ENCODE measurements at places on chromosomes 12 and 14.

GRCh38 chr12:122851820-122852219 is 16.6 kb downstream of the HIP1R start:
- DNase-seq = peak; percentile 86

GRCh38 chr14:68918612-68919011 is 60.5 kb downstream of the ACTN1 start:
- DNase-seq = no peak

DNA sequence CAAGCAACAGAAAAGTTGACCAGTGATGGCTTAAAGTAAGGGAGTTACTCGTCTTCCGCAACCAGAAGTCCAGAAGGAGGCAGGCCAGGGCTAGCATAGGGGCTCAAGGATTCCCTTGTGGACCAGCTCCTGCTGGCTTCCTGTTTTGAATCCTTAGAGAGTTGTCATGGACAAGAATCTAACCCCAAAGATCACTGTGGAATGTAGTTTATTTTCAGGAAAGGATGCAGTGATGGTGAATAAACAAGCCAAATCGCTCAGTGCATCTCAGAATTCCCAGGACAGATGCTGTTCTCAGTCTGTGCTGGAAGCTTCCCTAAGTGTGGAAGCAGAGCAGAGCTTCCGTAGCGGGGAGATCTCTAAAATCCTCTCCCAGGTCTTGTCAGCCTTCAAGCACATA is 311.3 kb downstream of the C12orf75 start:
- no peak for DNase-seq

DNA sequence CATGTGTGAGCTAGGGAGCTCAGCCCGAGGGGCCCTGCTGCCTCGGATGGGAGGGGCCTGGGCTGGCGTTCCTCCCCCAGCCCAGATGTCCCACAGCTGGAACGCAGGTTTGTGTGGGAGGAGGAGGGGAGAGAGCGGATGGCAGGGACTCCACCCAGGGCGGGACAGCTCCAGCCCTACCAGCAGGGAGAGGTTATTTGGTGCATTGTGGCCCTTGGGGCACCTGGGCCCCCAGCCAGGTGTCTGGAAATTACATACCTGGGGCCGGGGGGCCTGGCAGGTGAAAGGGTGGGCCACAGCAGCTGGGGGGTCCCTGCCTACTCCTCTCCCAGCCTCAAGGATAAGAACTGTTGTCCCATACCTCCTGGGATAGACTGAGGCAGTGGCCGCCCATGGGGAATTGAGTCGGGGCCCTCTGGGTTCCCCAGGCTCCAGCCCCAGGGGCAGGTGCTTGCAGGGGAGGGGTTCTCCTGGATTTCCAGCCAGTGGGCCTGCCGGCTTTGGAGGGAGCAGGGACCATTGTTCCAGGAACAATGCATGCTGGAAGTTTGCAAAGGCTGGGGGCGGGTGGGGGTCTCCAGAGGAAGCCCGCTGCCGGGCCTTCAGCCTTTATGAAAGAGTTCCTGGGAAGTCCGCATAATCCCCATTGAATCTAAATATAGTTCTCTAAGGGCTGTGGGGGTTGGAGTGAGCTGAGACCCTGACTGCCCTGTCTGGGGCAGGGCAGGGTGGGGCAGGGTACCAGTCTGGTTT is 1.2 kb downstream of the KIF26A start:
- DNase-seq = no peak

DNA sequence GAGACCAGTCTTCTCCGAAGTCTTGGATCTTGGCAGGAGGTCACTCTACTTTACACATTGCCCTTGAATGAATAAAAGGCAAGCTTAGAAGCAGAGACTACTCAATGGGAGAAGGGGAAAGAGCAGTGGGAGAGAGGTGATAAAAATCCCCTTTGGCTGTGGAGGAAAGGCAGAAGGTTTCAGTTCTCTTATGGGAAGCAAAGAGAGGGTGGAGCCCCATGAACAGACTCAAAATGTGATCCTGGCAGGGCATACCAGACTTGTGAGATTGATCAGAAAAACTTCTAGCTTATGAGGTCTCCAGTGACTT is 49.6 kb upstream of the HECTD1 start:
- DNase-seq = no peak

GRCh38 chr14:99511421-99512109 is 30.4 kb downstream of the CCNK start:
- no peak for DNase-seq

GRCh38 chr12:10218021-10218420 is 5.3 kb downstream of the GABARAPL1 start:
- DNase-seq = no peak

- DNase-seq = no peak
Observed at GRCh38 chr12:95470300-95470699, 3.7 kb upstream of the METAP2 start.

DNA sequence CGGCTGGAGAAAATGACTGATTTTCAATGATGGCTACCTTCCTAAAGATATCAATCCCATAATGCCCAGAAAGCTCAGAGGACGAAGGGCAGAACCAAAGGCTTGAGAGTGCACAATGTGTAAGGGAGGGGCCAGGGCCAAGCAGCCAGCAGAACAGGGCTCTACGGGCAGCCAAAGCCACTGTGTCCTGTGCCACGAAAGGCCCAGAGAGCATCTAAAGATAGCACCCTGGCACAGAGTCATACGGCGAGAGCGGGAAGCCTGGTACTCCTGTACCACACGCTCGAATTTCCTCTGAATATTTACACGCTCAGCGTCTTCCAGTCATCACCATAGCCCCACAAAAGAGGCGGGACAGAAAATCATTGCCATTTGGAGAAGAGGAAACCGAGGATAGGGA is 39.5 kb downstream of the PRMT8 start:
- DNase-seq = no peak

DNA sequence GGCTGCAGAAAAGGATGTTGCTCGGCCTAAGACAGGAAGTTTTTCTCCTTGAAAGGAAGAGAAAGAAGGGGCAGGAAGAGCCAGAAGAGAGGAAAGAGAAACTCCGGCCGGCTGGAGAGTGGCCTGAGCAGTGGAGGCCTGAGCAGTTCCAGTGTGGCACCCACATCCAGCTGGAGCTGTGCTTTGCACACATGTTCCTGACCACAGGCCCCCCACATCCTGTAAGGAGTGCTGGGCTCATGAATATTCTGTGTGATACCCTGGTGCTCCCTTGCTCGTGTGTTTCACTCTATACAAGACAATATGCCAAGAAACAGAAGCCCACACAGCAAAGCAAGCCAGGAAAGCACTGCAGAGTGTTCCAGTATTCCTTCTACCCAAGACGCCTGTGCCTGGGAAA is 27.1 kb downstream of the POLE start:
- no peak for DNase-seq

- DNase-seq = peak; percentile 38
Observed at GRCh38 chr12:94458877-94459727, 565 bp downstream of the CEP83 start.

DNA sequence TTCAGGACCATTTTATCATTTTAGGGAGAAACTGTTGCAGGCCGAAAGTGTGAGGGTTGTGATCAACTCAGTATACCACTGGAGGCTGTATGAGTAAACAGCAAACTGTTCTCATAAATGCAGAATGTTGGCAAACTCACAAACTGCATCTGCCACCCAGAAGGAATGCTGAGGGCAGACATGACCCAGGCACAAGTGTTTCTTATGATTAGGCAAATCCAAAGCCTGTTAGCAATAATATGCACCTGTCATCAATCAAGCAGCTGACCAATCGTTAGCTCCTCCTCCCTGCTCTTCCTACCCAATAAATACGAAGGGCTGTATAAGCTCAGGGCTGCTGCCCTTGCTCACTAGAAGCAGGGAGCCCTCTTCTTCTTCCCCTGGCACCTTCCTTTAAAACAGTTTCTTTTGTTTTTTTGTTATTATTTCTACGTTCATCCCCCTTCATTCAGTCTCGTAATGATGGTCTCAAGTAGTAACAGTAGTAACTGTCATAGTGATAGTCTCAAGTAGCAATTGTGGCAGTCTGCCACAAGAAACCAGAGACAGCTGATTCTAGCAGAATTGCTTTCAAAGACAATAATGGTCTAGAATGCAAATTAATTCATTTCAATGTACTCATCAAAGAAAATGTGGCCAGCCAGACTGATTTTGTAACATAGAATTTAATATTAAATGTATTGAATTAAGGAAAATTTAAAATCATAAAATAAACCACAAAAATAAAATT is 15.2 kb upstream of the CCDC175 start:
- no peak for DNase-seq

GRCh38 chr12:98997899-98998298 is 352.8 kb downstream of the APAF1 start:
- no peak for DNase-seq

GRCh38 chr14:69483765-69484443 is 624 bp upstream of the PLEKHD1 start:
- peak; percentile 16 for DNase-seq

DNA sequence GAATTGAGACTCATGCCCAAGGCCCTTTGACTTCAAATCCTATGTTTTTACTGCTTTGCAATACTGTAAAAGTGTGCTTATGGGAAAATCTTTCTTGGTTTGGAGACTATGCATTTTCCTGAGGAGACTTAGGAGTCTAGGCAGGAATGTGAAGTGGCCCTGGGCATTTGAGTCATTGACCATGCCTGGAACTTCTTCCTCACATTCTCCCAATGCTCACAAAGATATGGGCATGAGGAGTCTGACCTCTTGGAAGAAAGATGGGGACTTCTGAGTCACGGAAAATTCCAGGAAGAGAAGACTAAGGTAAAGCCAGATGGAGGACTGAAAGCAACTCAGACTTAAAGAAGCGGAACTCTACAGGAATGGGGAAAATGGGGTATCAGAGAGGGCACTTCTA is 38.2 kb upstream of the ZNF641 start:
- peak; percentile 36 for DNase-seq

DNA sequence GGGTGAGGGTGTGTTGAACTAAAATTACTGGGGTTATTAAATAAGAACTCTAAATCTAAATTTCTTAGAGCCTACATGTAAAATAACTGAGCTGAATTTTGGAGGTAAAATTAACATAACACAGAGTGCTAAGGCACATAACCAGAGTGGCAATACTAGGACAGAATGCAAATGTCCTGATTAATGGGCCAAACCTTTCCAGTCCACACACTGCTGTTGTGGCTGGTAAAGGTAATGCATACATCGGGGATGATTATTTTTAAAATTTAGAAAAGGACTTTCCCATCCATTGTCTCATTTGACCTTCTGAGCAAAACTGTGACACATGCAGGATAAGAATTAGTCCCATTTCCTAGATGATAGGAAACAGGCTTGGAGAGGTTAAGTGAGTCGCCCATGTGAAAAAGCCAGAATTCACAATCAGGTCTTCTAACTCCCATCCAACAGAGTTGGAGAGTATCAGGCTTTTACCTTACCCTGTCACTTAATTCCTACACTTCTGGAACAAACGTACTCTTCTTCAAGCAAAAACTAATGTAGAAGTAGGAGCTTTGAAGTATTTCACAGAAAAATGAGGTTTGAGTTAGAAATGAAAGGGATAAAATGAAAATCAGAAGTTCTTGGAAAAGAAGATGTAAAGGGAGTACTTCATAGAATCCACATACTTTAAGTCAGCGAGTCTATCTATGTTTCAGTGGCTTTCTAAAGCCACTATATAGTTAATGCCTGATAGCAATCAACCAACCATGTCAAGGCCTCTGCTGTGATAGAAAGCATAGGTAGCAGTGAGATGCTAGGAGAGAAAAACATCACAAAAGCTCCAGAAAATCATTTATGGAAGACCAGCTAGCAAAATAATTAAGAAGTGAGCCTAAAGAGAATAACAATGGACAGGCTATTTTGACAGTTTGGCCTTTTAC is 334.9 kb upstream of the DIO2 start:
- DNase-seq = no peak

DNA sequence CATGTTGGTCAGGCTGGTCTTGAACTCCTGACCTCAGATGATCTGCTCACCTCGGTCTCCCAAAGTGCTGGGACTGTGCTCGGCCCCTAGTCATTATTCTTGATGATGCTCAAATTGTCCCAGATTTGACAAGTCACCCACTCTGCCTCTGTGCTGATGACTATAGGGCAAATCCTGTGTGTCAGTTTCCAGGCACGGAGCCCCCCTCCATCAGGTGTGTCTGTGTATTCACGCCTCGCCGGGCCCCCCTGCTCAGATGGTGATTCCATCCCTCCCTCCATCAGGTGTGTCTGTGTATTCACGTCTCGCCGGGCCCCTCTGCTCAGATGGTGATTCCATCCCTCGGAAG is 4.3 kb upstream of the GPR132 start:
- DNase-seq = no peak

DNA sequence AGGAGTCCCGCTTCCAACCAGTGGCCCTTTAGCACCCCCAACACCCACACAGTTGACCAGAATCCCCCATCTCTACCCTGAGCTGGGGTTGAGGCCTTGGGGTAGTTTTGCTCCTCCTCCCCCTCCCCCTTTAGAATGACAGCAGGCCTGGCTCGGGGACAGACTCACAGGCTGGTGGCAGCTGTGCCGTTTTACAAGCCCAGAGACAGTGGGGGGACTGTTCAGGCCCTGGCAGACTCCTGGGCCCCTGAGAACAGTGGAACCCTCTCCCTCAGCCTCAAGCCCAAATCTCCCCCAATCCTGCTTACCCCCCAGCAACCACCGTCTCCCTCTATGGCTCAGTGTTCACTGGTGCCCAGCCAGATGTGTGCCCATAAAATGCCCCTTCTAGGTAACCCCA is 10.1 kb downstream of the TMEM119 start:
- DNase-seq = no peak

- no peak for DNase-seq
Observed at GRCh38 chr14:102985665-102986064, 63.2 kb downstream of the AMN start.

DNA sequence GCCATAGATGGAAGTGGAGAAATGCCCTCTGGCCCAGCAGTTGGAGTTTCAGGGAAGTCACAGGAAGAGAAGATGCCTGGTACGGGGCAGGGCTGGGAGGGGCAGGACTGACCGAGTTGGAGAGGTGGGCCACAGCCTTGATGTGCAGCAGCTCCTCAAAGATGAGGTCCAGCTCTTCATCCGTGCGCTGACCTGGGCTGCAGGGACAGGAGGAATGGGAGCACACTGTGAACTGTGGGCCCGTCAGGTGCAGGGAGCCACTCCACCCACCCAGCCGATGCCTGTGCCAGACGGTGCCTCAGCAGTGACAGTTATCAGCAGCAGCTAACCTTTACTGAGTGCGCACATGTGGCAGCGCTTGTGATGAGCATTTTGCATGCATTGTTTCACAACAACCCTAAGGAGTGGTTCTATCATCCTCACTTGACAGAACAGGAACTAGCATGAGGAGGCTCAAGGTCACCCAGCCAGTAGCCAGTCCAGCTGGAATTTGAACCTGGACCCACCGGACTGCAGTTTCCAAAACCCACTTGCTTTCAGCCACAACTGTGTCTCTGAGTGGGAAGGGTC is 8.4 kb downstream of the RAPGEF3 start:
- DNase-seq = no peak

DNA sequence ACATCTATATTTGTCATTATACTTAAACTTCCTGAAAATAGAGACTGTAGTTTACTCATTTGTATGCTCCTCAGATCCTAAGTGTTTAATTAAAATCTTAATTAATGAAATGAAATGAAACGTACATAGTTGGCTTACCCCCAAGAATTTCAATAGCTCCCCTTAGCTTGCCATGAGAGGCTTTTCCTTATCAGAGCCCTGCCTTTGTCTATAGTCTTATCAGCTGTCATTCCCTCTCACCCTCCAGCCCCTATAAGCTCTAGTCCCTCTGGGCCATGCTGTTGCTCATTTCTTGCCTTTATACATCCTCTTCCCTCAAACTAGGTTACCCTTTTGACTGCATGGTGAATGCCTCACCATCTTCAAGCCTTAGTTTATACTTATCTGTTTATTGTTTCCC is 1.1 kb upstream of the RTRAF start:
- no peak for DNase-seq
